ENCODE measurements at places on chromosomes 7 and 10.

- no peak for DNase-seq
These were observed 118.3 kb downstream of the PPP1R17 start for GRCh38 chr7:31805209-31805818.

DNA sequence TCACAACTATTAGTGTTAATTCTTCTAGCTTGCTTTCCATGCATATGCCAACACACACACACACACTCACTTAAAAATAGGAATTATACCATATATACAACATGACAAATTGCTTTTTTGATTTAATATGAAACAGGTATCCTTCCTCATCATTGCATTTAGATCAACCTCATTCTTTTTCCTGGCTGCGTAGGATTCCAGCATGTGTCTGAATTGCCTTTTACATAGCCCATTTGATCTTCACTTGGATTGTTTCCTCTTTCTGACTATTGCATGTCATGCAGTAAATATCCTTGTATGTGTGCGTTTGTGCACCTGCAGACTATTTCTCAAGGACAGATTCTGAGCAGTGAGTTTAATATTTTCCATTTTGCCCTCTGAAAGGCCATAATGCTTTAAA lies 28.2 kb downstream of the TACR2 start:
- no peak for DNase-seq

GRCh38 chr7:116971869-116972268 lies 18.6 kb downstream of the ST7 start:
- DNase-seq = no peak

DNA sequence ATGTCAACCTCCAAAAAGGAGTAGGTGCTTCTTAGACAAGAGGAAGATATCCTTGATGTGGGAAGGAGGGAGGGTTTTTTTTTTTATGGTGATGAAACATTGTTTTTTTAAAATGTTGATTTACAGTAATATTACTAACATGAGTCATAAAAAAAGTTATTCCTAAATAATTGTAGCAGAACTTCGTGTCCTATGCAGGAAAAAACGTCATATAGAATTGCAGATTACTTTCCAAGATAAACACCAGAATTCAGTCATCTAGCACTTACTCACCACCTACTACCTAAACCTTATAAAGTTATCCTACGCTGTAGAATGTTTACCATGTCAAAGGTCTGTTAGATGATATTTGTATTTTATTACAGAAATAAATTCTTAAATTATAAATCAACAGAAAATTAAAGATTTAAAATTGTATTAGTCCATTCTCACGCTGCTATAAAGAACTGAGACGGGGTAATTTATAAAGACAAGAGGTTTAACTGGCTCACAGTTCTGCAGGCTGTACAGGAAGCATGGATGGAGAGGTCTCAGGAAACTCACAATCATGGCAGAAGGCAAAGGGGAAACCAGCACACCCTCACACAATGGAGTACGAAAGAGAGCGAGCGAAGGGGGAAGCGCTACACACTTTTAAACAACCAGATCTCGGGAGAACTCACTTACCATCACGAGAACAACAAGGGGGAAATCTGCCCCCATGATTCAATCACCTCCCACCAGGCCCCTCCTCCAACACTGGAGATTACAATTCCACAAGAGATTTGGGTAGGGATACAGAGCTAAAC lies 105.2 kb upstream of the NEBL start:
- DNase-seq = no peak

GRCh38 chr10:133359554-133359971 lies 1.7 kb upstream of the FUOM start:
- peak; percentile 58 for DNase-seq

GRCh38 chr10:22477334-22478287 lies 132.3 kb downstream of the SPAG6 start:
- no peak for DNase-seq

GRCh38 chr7:32893207-32893524 lies 1.6 kb upstream of the KBTBD2 start:
- peak; percentile 31 for DNase-seq

DNA sequence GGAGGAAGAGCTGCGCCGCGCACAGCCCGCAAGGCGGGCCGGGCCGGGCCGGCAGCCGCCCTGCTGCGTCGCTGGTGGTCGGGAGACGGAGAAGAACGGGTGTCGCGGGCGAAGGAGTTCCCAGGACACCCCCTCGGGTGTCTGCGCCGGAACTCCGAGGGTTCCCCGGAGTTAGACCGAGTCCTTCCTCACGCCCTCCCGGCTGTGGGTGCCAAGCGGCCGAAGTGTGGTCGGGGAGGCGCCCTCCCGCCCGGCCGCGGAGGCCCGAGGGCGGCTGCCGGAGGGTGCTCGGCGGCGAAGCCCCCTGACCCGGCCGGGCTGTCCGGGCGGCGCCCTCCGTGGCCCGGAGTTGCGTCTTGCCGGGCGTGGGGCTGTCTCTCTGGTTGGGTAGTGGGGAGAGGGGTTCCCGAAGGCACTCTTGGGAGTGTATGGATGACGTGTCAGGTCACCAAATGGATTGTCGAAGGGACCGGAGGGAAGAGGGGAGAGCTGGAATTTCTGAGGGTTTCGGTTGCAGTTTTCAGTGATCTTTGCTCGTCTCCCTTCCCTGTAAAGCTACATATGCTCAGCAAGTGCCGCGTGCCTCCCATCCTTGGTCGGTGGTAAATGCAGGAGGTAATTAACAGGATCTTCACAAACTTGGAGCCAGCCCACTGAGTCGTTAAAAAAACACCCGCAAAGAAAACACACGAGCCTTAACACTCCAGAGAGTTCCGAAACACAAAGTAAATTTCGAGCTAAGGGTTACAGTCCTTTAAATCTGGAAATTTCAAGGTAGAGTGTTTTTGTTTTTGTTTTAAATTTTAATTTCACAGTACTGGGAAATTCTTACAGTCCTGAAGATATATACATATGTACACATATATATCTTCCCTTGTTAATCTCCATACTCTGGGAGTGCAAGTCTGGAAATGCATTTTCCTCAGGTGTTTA lies 871 bp downstream of the ST7 start:
- no peak for DNase-seq

DNA sequence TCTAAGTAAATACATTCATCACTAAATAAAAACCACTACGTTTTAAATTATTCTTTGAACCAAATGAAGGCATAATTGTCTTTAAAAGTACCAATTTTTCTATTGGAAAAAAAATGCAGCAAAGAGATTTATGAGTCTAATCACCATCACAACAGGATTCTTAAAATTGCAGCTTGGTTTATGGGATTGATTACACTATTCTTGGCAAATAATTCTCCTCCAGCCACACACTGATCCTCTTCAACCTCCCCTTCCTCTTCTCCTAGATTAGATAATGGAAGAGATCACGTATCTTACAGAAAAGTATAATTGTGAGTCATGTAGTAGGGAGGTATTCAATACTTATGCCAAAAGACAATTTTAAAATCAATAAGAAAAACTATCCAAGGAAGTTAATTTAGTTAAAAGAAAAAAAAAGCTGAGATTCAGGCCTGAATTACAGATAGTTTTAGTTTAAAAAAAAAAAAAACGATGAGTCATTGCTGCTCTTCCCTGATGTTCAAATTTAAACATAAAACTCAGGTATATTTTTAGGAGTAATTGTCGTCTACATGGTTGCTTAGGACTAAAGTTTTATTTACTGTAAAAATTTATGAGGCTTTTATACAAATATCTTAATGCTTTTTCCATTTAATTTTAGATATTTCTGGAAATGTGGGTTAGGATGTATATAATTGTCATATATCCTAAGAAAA lies 133.7 kb upstream of the CDK1 start:
- DNase-seq = no peak

- no peak for DNase-seq
These were observed 13.9 kb downstream of the STX1A start for GRCh38 chr7:73705551-73705920.

DNA sequence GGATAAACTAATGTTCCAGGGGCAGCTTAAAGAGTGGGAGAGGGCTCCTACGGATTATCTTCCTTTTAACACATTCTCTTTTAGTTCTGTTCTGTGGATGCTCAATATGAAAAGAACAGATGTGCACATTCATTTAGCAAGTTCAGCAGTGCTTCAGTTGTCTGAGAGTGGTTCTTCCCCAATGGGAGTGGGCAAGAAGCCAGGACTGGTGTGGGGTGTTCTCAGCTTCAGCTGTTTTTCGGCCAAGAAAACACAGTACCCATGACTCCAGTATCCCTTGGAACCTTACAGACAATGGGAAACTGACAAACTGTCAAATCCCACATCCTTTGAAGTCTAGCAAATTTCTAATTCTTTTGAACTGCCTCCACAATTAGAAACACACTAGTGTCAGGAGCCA lies 71.5 kb upstream of the LRRC17 start:
- DNase-seq = no peak

DNA sequence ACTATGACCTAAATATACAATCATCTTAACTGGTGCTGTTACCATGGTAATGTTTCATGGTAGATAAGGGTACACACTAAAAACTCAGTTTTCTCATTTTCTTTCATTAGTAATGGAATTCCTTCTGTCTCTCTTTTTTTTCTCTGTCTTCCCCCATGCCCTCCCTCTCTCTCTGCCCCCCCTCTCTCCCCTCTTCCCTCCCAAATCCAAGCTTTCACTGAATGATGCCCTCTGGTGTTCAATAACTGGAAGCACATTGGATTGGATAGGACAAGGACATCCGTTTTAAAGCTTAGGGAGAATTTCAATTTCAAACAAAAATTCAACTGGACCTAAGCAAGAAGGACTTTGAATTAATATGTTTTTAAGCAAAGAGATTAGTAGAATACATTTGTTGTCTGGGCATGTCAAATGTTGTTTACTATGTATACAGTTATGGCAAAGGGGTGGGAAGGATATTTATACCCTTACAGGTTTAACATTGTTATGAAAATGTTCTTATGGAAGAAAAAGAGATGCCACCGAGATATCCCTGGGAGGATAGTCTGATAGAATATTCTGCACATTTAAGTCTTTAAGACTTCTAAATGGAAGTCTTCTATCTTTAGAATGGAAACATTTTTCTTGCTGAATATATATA lies 6.1 kb downstream of the CHRM2 start:
- no peak for DNase-seq

- no peak for DNase-seq
These were observed 6.7 kb upstream of the ZNF33B start for GRCh38 chr10:42645103-42645502.

DNA sequence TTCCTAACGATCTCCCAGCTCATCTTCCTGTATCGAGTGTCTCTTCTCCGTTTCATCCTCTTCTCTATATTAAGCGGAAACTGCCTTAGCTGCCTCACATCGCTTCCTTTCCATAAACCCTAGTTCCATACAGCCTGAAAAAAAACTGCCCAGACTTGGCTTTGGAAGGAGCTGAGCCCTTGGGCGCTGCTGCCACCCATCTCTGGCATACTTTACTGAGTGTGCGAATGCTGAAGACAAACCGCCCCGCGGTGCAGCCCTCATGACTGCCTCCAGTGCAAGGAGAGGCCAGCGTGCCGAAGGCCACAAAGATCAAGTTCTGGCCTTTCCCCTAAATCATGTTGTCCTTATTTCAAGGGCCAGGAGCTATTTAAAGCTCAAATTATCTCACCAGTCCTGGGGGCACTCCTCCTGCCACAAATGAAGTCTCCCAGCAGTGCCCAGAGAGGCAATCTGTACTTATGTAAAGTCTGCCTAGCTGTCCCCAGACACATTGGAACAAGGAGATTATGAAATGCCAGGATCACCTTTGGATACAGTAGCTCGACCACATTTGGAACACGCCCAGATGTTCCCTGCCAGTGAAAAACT lies 25.2 kb downstream of the YWHAG start:
- no peak for DNase-seq

DNA sequence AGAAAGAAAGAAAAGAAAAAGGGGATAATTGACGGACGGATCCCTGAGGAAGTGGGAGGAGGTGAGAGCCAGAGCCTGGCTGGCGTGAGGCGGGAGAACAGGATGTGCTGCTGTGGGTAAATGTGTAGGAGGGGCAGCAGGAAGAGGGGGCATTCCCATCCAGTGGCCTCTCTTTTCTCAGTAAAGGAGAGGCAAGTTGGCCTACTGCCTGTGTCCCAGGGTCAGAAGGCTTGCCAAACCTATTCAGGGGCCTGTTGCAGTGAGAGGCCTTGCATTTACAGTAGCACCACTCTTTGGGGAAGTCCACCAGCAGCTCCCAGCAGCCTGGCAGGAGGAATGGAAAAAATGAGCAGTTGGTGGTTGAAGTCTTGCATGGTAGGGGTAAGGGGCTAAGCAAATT lies 26.6 kb upstream of the ASCC1 start:
- DNase-seq = no peak

GRCh38 chr10:47339759-47340607 lies 8.2 kb upstream of the RBP3 start:
- DNase-seq = no peak

- no peak for DNase-seq
These were observed 148.9 kb upstream of the SMIM30 start for GRCh38 chr7:113267271-113267670.

GRCh38 chr10:22723343-22723779 lies 9.0 kb upstream of the PIP4K2A start:
- DNase-seq = no peak

DNA sequence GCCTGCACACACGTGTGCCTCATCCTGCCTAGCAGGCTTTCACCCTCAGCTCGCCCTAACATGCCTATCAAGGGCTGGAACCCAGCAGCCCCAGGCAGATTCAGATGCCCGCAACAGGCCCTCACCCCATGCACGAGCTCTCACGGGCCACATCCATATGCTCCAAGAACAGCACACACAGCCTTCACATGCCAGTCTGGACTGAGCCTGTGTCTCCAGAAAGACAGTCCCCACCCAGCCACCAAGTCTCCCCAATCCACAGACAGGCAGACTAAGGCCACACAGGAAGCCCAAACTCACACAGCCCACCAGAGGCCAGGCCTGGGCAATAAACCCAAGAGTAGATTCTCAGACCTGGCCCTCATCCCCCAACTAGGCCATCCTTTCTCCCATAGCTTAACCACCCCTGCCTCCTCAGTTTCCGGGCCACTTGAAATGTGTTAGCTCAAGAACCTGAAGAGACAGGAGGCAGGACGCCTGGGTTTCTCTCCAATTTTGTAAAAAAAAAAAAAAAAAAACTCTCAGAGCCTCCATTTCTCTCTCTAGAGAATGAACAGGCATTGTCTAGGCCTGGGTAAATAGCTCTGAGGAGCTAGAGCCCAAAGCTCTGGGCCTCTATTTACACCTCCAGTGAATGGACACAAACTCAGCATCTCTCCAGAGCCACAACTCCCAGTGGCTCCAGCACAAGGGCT lies 6.8 kb downstream of the LDB1 start:
- DNase-seq = peak; percentile 14

GRCh38 chr10:29780096-29780495 lies 145.3 kb upstream of the SVIL start:
- no peak for DNase-seq

DNA sequence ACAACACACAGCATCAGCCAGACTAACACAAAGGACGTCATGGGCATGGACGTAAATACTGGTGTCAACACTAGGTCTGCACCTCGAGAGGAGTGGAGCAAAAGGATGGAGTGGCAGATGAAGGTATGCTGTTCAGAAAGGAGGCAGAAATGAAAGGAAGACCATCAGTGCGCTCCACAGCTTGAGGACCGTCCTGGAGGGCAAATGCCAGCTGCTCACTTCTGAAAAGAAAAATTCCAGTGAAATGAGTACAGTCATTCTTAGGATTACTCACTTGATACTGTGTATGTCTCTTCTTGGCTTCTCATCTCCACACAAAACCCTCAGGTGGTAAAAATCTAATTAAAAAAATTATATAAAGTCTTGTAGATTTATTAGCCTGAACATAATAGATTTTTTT lies 44.8 kb downstream of the EGFR start:
- no peak for DNase-seq

- DNase-seq = no peak
These were observed 6.9 kb upstream of the CALHM1 start for GRCh38 chr10:103465411-103466179.

- DNase-seq = no peak
These were observed 35.7 kb upstream of the MTPAP start for GRCh38 chr10:30384701-30385201.
